ENCODE measurements at places on chromosomes 6 and 20. TPM values are rescaled to one million over a fixed set of nuclear protein-coding genes. Genes with fewer than 3 reads are reported as not detected.

DNA sequence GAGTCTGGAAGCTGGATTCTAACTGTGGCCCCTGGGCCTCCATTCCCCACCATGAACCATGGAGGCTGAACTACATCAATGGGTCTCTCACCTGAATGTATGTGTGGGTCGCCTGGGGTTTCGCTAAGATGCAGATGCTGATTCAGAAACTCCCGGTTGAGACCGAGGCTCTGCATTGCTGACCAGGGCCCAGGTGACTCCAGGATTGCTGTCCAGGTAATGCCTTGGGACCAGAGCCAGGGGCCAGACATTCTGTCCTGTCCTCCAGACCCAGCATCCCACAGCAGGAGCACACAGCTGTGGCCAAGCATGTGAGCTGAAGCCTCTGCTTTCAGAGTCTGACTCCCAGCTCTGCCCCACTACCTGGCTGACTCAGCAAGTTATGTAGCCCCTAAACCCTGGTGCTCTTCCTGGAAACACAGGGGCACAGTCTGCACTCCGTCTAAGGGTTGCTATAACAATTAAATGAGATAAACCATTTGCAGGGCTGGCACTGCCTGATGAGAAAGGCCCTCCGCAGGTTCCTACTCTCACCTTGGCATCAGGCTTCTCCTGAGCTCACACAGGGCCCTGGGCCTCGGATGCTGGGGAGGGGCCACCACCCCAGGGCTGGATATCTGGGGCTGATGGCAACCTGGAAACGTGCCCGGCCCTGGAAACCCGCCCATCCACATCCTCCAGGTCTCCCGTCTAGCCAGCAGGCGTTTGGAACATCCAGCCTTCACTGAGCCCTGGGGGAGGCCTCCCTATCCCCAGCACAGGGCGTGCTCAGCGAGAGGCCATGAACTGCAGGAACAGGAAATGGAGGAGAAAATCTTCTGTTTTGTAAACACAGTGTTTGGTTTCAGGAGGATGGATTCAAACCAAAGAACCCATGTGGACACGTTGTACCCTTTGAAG, 175.7 kb downstream of the DLL1 start:
- DNase-seq, result no peak
- no peaks in the 10 kb centered on the region for H3K4me1 ChIP-seq
- H3K27me3 ChIP-seq, result no peaks in the 10 kb centered on the region
- peaks cover 2% of the 10 kb centered on the region for H3K36me3 ChIP-seq
- H3K27ac ChIP-seq, result no peak overlapping the region
- H3K4me3 ChIP-seq, result no peak overlapping the region

The SASH1 gene
- total RNA-seq, result 0.04 TPM

The ISM1 gene
- total RNA-seq, result 3.2 TPM

DNA sequence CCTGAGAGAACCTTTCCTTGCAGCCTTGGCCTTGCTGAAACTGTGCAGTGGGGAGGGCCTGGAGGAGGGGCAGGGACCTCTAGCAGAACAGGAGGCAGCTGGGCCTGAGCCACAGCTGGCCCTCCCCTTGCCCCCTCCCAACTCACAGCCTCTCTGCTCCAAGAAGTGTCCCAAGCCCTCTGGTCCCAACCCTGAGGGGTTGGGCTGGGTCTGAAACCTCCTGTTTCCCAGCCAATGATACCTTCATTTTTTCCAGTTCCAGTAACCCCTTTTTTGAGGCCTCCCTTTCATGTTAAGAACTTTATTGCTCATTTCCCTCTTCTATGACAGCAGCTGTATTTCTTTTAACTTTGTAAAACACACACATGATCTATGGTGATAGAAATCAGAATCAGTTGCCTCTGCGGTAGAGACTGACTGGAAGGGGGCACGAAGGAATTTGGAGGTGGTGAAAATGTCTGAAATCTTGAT, 17.9 kb upstream of the ARMC12 start:
- peak; percentile 59 for DNase-seq
- H3K4me1 ChIP-seq, result peaks cover 55% of the 10 kb centered on the region
- peak overlapping the region; percentile 93 for H3K27ac ChIP-seq
- H3K27me3 ChIP-seq, result no peaks in the 10 kb centered on the region
- peak overlapping the region; percentile 64 for H3K4me3 ChIP-seq

GRCh38 chr6:165725201-165725600, 62.2 kb upstream of the PDE10A start:
- H3K4me1 ChIP-seq, result no peaks in the 10 kb centered on the region
- H3K27me3 ChIP-seq, result no peaks in the 10 kb centered on the region
- H3K36me3 ChIP-seq, result no peaks in the 10 kb centered on the region
- no peak for DNase-seq
- no peak overlapping the region for H3K4me3 ChIP-seq

The LINC00237 gene
- total RNA-seq, result not detected
